ENCODE measurements at places on chromosomes 12 and 14.

DNA sequence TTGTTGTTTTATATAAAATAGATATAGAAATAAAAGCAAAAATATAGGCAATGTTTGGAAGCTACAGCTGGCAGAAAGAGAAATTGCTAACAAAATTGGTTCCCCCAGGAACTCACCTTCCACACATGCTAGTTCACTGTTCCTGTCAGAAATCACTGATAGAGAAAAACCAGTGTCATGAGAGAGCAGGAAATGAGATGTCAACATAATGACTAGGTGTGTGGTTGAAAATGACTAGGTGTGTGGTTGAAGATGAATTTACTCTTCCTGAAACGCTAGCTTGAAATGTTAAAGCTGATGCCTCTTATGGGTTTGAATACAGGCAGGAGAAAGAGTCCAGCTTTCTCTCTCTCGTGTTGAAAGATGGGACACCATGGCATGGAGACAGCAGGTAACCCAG, 216.3 kb downstream of the C12orf42 start:
- DNase-seq, result no peak

- DNase-seq, result no peak
Observed at GRCh38 chr14:62097072-62097471, 334.9 kb downstream of the SNAPC1 start.

DNA sequence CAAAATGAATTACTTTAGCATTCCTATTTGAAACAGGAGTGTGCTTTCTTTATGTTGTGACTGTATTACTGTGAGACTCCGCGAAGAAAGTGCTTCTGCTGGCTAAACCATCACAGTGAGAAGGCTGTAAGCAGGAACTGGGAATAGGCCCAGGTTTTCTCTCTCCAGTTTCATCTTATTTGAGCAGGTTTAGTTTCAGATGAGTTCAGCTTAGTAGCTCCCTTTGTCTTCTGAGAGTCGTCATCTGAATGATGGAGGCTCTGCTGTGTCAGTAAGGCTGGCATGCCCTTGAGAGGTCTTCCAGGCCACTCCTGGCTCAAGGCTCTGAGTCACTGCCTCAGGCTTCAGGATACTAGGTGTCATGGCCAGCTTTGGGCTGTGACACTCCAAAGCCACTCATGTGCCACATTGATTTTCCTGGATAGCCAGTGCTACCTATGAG, 205.6 kb upstream of the RGS6 start:
- DNase-seq, result no peak

DNA sequence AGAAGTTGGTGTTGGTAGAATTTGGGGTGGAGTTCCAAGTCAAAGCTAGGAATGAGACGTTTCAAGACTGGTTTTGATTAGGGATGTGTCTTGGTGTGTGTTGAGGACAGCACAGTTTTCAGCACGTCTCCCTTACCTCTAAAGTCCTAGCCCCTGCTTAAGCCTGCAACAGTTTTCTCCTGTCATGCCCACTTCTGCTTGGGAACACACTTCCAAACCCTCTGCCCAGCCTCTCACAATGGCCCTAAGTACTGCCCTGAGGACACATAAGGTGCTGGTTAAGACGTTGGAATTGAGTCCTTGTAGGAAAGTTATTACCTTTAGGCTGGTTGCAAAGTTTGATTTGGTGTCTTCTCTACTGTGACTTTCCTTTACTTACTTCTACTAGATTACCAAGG, 710 bp upstream of the BMAL2 start:
- no peak for DNase-seq

DNA sequence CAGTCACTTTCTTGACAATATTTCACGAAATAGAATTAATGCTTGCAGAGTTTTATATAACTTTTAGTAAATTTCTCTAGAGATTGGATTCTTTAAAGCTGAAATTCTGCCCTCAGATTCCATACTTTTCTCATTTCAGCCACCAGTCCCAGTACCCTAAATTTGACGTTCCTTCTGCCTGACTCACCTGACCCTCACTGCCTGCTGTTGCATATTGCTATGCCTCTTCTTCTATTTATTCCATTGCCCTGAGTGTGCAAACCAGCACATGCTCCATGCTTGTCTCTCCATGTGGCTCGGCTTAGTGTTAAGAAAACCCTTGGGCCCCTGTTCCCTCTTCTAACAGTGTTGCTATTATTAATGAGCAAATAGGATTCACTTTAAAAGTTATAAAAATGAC, 533.3 kb downstream of the LRFN5 start:
- DNase-seq, result no peak

DNA sequence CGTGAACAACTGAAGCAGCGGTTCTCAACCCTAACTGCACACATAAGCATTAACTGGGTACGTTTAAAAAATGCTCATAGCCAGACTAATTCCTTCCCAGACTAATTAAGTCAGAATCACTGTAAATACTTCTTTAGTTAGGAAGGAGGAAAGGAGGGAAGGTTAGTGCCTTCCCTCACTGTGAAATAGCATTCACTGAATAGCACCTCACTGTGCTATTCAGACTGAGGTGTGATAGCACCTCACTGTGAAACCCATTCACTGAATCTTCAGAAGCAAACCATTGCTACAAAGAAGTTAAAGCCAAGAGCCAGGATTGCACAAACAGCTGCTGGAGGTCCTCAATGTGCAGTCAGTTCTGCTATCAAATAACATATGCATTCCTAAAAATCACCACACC, 58.8 kb downstream of the RTN1 start:
- DNase-seq, result no peak

GRCh38 chr12:85468356-85469157, 188.5 kb downstream of the ALX1 start:
- no peak for DNase-seq

DNA sequence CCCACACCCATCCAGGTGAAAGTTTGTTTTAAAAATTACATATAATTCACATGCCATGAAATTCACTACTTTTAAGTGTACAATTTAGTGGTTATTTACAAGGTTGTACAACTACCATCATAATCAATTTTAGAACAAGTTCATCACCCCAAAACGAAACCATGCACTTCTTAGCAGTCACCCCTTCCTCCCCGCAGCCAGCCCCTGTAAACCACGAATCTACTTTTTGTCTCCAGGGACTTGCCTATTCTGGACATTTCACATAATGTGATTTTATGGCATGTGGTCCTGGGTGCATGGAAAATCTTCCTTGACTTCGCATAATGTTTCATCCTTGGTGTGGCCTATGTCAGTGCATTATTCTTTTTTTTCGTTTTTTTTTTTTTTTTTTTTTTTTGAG, 19.2 kb upstream of the TRAF3 start:
- no peak for DNase-seq

- no peak for DNase-seq
Observed at GRCh38 chr12:110042264-110042663, 6.1 kb downstream of the C12orf76 start.

- DNase-seq, result no peak
Observed at GRCh38 chr12:54189198-54189539, 384 bp upstream of the SMUG1 start.

GRCh38 chr12:25322351-25322750, 71.6 kb upstream of the KRAS start:
- no peak for DNase-seq

DNA sequence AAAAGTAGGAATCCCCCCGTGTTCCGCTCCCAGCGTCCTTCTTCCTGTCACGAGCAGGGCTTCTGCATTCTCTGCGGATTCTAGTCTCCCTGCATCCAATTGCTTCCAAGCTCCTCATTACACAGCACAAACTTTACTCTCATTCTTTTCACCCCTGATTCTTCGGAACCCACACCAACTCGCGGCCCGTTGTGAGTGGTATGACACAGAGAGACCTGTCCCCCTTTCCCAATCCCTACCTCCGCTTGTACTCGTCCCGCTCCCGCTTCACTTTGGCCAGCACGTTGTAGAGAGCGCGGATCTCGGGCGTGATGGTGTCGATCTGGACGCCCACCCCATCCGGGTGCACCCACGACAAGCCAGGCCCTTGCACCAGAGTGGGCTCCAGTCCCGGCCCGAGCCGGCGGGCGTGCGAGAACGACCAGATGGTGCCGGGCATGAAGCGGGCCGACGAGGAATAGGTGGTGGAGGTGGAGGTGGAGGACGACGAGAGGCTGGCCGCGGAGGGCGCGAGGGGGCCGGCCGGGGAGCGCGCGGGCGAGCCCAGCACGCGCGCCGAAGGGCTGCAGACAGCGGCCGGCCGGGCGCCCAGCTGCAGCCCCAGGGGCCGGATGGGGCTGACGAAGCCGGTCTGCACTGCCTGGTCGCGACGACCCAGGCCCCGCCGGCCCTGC, 687 bp downstream of the IFFO1 start:
- DNase-seq, result no peak

- no peak for DNase-seq
Observed at GRCh38 chr12:22467190-22467589, 77.2 kb downstream of the C2CD5 start.

DNA sequence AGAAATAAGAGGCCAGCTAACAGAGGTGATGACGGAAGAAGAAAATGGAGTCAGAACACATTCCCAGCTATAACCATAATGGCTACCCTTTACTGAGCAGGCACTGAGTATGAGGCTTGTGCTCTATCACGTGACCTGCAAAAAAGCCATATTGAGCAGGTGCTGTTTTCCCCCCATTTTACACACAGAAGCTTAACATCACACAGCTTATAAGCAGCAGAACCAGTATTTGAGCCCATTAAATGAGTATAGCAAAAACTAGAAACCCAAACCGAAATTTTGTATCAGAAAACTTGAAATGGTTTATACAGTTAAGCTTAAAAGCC, 28.4 kb downstream of the PAPLN start:
- no peak for DNase-seq

- DNase-seq, result no peak
Observed at GRCh38 chr14:78798757-78799156, 628.6 kb downstream of the NRXN3 start.

DNA sequence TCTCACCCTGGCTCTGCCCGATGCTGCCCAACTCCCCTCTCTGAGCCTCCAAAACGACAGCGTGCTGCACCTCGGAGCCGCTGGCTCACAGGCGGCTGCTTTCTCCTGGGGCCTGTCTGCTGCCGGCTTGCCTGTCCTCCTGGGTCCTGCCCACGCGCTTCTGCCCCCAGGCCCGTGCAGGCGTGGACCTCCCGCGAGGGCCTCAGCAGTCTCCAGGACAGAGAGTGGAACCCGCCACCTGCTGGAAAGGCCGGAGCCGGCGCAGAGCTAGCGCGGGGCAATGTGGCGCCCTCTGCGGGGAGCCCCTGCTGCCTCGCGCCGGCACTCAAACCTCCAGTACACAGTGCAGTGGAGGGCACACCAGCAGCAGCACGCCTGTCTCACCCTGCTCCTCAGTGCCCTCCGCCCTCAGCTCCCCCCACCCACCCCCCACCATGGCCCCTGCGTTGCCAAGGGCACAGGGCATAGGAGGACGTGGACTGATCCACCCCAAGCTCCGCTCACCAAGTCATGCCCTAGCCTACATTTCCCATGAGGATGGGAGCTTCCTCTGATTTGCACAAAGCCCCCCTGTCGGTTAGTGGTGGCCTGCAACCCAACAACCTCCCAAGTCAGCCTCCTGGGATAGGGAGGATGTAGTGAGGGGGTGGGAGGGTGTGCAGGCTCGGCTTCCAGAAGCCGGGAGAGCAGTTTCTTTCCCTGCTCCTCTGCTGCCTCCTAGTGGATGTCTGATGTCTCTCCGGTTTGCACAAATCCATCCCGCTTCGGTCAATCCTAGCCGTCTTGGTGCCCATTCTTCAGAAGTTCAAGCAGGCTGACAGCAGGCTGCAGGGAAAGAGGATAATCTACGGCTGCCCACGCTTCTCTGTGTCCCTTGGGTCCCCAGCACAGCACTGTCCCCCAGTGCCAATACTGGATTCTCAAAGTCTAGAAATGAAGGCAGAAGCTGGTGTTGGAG, 25.2 kb downstream of the KRT8 start:
- DNase-seq, result peak; percentile 66

GRCh38 chr14:76289276-76289675, 86.7 kb upstream of the ESRRB start:
- DNase-seq, result no peak

DNA sequence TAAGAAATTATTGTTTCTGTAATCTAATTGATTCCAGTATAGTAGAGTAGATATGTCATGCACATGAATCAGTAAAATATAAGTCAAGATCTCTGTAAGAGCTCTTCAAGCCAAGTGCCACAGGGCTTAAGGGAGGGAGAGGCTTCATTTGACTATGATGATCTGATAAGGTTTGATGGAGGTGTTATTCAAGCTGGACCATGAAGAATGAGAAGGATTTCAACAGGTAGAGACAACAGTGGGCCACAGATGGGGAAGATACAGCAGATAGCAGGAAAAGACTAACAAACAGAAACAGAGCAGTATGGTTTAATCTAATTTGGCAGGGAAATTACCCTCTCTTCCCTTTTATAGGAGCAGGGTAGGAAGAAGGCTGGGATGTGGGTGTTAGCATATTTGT, 40.6 kb upstream of the FKBP4 start:
- no peak for DNase-seq

DNA sequence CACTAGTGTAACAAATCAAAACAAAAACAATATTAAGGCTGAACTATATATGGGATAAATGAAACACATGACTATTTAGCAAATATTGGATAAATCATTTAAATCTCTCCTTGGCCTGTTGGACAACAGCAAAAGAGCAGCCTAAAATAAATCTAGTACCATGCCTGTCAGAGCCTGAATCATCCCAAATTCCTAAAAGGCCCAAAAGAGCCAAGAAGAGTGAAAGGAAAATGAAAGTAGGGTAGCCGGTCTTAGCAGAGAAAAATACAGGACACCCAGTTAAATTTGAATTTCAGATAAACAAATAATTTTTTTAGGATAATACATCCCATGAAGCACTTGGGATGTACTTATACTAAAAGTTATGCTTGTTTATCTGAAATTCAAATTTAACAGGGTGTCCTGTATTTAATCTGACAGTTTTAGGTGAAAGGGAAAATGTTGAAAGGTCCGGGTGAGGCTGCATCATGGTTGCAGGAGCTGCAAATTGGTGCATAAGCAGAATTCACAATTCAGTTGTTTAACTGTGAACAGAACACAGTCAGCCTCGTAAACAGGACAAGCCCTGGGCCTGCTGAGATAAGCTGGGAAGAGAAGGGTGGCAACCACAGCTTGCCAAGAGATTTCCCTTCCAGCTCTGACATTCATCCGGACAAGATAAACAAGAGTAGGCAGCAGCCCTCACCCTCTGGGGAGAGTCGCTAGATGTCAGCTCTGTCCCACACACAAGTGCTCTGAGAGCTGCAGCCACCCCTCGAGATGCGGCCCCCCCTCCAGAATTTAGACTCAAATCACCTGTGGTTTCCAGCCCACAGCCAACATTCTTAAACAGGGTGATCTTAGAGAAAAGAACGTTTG, 30.3 kb downstream of the DMAC2L start:
- no peak for DNase-seq

DNA sequence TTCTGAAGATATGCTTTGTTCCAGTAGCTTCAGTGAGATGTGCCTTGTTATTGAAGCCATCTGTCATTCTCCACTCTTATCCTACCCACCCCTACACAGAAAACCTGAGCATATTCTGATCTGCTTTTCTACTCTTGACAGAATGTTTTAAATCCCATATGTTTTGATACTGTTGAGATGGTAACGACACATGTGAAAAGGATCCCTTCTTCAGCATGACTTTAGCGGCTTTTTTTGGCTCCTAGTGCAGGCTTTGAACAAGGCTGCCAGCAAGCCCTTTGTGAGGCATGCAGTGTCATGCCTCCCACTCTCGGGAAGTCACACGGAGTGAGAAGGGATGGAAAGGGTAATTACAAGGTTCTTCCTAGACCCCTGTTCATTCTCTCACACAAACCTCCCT, 228.8 kb upstream of the RGS6 start:
- DNase-seq, result no peak
